ENCODE measurements at places on chromosomes 6 and 20.

- DNase-seq, result no peak
Measured at GRCh38 chr6:154625721-154626120, 107.5 kb upstream of the SCAF8 start.

DNA sequence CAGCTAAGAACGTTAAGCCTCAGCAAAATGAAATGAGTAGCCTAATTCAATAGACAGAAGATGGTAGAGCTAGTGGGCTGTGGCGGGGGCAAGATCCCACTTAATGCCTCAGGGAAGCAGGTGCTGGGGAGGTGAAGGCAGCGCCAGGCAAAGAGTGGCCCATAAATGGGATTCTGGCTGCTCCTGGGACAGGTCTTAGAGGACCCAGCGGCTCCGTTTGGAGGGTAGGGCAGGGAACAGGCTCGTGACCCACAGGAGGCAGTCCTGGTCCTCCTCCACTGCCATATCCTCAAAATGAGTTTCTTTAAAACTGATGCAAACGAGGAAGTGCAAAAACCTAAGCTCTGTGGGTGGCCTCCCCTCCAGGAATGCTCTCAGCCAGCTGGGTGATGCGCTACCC, 32.7 kb downstream of the SAYSD1 start:
- DNase-seq, result no peak

GRCh38 chr20:24943731-24944130, 5.3 kb upstream of the CST7 start:
- no peak for DNase-seq

DNA sequence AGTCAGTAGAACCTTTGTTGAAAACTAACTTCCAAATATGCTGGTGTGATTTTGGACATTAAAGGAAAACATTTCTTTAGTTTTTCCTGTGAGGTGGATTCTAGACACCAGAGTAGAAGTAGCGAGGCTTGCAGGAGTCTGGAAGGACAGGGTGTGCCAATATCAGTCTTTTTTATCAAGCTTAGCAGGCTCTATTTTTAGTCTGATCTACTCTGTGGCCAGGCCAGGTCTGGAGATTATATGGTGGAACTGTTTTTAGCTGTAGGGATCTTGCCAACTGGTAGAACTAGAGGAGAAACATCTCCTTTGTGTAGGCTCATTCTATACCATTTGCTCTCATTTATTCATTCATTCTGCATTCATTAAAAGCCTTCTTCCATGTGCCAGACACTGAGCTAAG, 42.7 kb downstream of the LRP11 start:
- no peak for DNase-seq

- DNase-seq, result no peak
Measured at GRCh38 chr6:69953491-69953890, 87.1 kb downstream of the COL19A1 start.

- no peak for DNase-seq
Measured at GRCh38 chr20:49136817-49137571, 51.1 kb downstream of the STAU1 start.

DNA sequence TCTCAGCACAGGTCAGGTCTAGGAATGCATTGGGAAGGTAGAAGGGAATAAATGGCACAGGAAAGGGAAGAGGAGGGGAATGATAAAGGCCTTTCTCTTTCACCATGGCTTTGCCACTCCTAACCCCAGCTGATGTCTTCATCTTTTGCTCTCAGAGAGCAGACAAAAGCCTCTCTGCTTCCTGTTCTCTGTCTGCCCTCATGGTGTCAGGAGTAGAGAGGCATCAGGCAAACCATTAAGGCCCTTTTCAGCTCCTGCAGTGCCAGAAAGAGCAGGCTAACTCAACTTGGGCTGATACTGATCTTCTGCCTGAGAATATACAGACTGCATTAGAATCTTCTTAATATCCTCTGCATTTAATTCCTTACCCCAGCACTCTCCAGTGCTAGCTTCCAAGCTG, 48.0 kb upstream of the STXBP5 start:
- DNase-seq, result no peak

DNA sequence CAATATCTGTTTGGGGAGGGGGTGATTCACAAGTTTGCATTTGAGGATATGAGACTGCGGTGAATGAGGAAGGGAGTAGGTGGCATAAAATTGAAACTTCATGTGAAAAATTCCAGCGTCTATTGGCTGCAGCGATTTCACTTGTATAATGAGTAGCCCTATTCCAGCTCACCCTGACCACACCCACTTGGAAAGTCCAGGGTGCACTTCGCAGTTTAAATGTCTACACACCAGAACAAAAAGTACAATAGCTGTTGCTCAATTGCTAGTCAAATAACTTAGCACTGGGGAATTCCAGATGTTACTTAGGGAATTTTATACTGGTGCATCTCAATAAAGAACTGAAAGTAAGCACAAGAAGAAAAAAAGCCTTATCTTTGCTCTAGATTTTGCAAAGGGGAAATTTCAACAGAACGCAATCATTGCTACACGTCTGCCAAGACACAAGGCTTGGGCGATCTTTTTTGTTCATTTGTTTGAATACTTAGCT, 6.3 kb downstream of the TNFAIP3 start:
- no peak for DNase-seq

DNA sequence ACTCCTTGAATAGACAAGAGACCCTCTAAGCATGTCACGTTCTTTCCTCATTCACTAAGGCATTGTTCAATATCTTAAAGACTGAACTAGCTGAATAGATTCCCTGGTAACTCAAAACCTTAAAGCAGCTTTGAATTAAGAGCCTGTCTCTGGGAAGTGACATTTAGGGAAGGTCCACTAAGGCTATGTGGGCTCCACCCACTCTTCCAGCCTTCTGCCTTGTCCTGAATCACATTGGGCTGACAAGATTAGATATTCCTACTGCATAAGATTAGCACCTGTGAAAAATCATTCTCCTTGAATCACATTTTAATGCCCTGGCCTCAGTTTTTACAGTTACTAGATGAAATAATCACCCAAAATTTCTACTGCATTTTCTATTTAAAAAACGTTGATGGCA, 36.3 kb downstream of the CLIC5 start:
- DNase-seq, result no peak

- DNase-seq, result no peak
Measured at GRCh38 chr6:14453712-14454472, 336.3 kb downstream of the CD83 start.

- DNase-seq, result no peak
Measured at GRCh38 chr20:39233755-39234154, 271.6 kb downstream of the DHX35 start.

- no peak for DNase-seq
Measured at GRCh38 chr20:47800623-47801022, 15.3 kb upstream of the SULF2 start.

GRCh38 chr20:32028647-32029372, 18.6 kb downstream of the CCM2L start:
- DNase-seq, result no peak

GRCh38 chr6:74574794-74575193, 631.1 kb downstream of the COL12A1 start:
- no peak for DNase-seq

All from nucleus accumbens (tissue), 56 donors.